ENCODE measurements at places on chromosomes 4 and X. TPM values are rescaled to one million over a fixed set of nuclear protein-coding genes. Genes with fewer than 3 reads are reported as not detected.

GRCh38 chr4:156442912-156443311, 489.2 kb upstream of the CTSO start:
- no peak for DNase-seq
- no peaks in the 10 kb centered on the region for H3K27me3 ChIP-seq
- H3K4me1 ChIP-seq: no peaks in the 10 kb centered on the region
- no peak overlapping the region for H3K27ac ChIP-seq
- H3K4me3 ChIP-seq: no peak overlapping the region

LAMTOR3 gene
- 41.9 TPM for total RNA-seq

FGF13 gene
- 3.6 TPM for total RNA-seq

- H3K4me3 ChIP-seq: no peak overlapping the region
- DNase-seq: no peak
- H3K27ac ChIP-seq: no peak overlapping the region
- no peaks in the 10 kb centered on the region for H3K36me3 ChIP-seq
- no peaks in the 10 kb centered on the region for H3K4me1 ChIP-seq
Observed at GRCh38 chrX:46319750-46320149, 225.5 kb downstream of the ZNF674 start.

RP2 gene
- total RNA-seq: 24.1 TPM

DNA sequence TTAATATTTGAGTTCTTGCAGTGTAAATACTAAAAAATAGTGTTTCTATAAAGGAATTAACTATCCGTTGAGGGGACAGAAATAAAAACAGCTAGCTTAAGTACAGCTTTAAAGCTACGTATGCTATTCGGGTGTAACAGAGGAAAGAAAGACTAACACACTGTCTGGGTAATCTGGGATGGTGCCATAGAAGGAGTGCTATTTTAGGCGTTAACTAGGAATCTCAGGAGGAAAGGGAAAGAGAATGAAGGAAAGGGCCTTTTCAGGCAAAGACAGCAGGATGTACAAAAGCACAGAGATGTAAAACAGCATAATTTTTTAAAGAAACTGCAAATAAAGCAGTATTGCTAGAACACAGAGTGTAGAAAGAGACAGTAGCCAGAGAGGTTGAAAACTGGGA, 161.8 kb downstream of the RAP1GDS1 start:
- no peaks in the 10 kb centered on the region for H3K4me1 ChIP-seq
- no peak overlapping the region for H3K27ac ChIP-seq
- no peak overlapping the region for H3K4me3 ChIP-seq
- no peak for DNase-seq
- no peaks in the 10 kb centered on the region for H3K27me3 ChIP-seq
- H3K36me3 ChIP-seq: peaks cover 69% of the 10 kb centered on the region

DNA sequence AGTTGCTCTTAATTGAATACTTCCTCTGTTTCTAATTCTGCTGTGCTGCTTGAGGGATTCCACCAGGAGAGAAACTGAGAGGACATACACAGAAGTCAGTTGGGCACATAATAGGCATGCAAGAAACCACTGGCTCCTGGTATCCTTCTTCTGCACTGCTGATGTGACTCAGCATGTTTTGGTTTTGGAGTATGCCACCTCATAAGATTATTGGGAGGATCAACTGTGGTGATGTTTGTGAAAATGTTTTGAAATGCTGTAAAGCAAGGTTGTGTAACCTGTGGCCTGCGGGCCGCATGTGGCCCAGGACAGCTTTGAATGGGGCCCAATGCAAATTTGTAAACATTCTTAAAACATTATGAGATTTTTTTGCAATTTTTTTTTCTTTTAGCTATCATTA, 119.6 kb downstream of the GATB start:
- H3K27ac ChIP-seq: no peak overlapping the region
- no peak overlapping the region for H3K4me3 ChIP-seq
- no peaks in the 10 kb centered on the region for H3K36me3 ChIP-seq

ZFYVE28 gene
- total RNA-seq: 12.0 TPM

DNA sequence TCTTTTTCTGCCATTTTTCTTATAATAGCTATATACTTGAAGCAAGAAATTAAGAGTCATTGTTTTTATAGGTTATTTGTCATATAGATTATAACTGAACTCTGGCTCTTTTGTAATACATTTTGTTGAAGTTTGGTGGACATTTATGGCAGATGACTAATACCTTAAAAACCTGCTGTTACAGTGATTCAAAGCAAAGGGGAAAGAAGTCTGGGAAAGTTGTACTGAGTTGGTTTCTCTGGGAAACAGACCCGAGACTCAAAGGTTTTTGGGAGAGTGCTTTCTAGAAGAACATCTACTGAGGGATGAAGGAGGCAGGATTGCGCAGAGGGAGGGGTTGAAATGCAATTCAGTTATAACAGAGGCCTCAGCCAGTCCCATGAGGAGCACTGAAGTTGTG, 35.9 kb downstream of the NAP1L5 start:
- DNase-seq: no peak
- peaks cover 49% of the 10 kb centered on the region for H3K36me3 ChIP-seq
- H3K4me3 ChIP-seq: no peak overlapping the region
- H3K27me3 ChIP-seq: no peaks in the 10 kb centered on the region
- no peaks in the 10 kb centered on the region for H3K4me1 ChIP-seq

QRFPR gene
- total RNA-seq: not detected

GRCh38 chrX:137988470-137988869, 422.5 kb downstream of the ZIC3 start:
- no peaks in the 10 kb centered on the region for H3K36me3 ChIP-seq
- H3K4me1 ChIP-seq: no peaks in the 10 kb centered on the region
- H3K27me3 ChIP-seq: no peaks in the 10 kb centered on the region
- no peak overlapping the region for H3K4me3 ChIP-seq

Data from left lung (tissue), 14 donors.